IPS DF 6.9 (cell line): ENCODE measurements at places on chromosomes 11 and 22.

DNA sequence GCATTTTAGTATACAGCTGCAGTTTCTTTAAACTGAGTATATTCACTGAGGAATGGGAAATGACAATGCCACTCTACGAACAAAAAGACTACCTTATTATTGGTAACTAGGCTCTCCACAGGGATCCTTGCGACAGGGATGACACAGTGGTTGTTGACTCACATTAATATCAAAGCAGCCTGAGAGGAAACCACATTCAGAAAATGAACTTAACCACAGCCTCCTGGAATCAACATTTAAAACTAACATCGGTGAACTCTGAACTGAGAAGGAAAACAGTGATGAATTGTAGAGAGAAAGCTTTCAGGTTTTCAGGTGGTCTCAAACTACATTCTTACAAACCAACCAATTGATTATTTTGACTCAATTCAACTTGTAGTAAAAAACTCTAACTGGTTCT, 90.3 kb upstream of the MTMR2 start:
- peaks cover 9% of the 10 kb centered on the region for H3K4me1 ChIP-seq
- H3K4me3 ChIP-seq, result no peak overlapping the region
- DNase-seq, result no peak
- H3K27ac ChIP-seq, result no peak overlapping the region
- H3K36me3 ChIP-seq, result no peaks in the 10 kb centered on the region

- no peak overlapping the region for H3K27ac ChIP-seq
- H3K27me3 ChIP-seq, result no peaks in the 10 kb centered on the region
- no peak overlapping the region for H3K4me3 ChIP-seq
- H3K4me1 ChIP-seq, result no peaks in the 10 kb centered on the region
- no peaks in the 10 kb centered on the region for H3K36me3 ChIP-seq
- no peak for DNase-seq
Observed at GRCh38 chr11:114122686-114123085, 63.2 kb downstream of the ZBTB16 start.

GRCh38 chr11:73195191-73196007, 22.7 kb upstream of the P2RY2 start:
- H3K27me3 ChIP-seq, result no peaks in the 10 kb centered on the region
- peaks cover 1% of the 10 kb centered on the region; the same call in 1 of the 2 replicates for H3K4me1 ChIP-seq
- no peak for DNase-seq
- no peak overlapping the region for H3K4me3 ChIP-seq
- no peak overlapping the region for H3K27ac ChIP-seq
- no peaks in the 10 kb centered on the region for H3K36me3 ChIP-seq

GRCh38 chr11:130103296-130103814, 33.7 kb downstream of the APLP2 start:
- no peaks in the 10 kb centered on the region; the same call in 1 of the 2 replicates for H3K36me3 ChIP-seq
- no peaks in the 10 kb centered on the region for H3K27me3 ChIP-seq
- DNase-seq, result no peak
- no peaks in the 10 kb centered on the region for H3K4me1 ChIP-seq
- H3K27ac ChIP-seq, result no peak overlapping the region

DNA sequence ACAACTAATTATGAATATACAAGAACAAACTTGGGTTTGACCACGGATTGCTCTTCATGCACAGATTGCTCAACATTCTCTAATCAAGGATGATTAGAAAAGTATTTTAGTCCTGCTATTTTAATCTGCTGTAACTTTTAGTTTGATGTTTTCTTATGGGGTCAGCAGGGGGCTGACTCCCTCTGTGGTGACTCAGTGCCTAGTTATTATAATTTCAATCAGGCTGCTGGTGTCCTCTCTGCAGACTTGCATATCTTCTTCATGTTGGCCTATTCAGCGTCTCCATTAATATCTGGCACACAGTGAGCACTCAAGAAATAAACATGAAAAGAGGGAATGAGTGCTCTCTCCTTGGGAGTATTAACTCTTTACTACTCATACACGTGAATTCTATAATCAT, 223.8 kb upstream of the DDI1 start:
- no peak overlapping the region for H3K4me3 ChIP-seq
- no peak overlapping the region for H3K27ac ChIP-seq
- H3K36me3 ChIP-seq, result no peaks in the 10 kb centered on the region
